ENCODE measurements at places on chromosomes 5 and 9. TPM values are rescaled to one million over a fixed set of nuclear protein-coding genes. Genes with fewer than 3 reads are reported as not detected.

CXXC5 gene
- total RNA-seq: 16.6 TPM

NKD2 gene
- 1.9 TPM for total RNA-seq

CHSY3 gene
- 7.8 TPM for total RNA-seq

CORO2A gene
- 1.6 TPM for total RNA-seq

SPATA31A5 gene
- not detected for total RNA-seq

SLC4A9 gene
- total RNA-seq: 0.18 TPM

Data from SK-MEL-5 (cell line).